ENCODE measurements at places on chromosomes 5 and 9.
A peak's percentile ranks its signal among the peaks of the same experiment; 100 is the strongest.

GRCh38 chr5:17355586-17356346 is 138.3 kb downstream of the BASP1 start:
- no peak for DNase-seq

GRCh38 chr5:108884736-108885135 is 137.0 kb downstream of the FER start:
- no peak for DNase-seq

GRCh38 chr5:2817031-2817603 is 65.6 kb upstream of the IRX2 start:
- peak; percentile 36 for DNase-seq

DNA sequence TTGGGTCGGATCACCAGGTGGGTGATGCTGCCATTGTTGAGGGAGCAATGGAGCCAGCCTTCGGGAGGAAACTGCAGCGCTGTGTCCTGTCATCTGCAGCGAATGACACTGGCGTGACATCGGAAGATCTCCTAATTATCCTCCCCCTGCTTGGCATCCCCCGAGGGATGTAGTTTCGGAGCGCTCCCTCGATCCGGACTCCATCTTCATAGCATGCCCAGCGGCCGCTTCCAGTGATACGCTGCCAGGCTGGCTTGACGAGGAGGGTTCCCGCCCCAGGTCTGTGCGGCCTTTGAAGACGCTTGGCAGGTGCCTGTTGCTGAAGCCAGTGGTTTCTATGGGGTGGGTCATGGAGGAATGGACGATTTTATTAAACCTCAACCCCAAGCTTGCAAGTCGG is 194.9 kb downstream of the MAN2A1 start:
- no peak for DNase-seq

- no peak for DNase-seq
Measured at GRCh38 chr5:59088546-59088945, 505.7 kb downstream of the RAB3C start.

GRCh38 chr5:32713361-32713769 is 2.2 kb downstream of the NPR3 start:
- no peak for DNase-seq

DNA sequence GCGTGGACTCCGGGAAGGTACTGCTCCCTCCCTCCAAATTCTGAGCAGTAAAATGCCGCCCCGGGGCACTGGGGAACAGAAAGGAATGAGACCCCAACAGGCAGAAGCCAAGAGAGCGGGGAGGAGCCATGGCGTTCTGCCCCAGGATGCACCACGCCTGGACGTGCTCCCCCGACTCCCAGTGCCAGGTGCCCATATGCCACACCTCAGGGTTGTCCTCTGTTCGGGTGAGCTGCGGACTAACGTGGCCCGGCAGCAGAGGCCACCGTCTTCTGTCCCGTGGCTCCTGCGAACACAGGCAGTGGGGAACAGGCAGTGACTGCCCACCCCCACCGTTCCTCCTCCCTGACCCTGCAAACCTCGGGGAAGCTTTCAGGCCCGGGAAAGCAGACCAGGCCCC is 4.8 kb downstream of the SURF6 start:
- no peak for DNase-seq

- no peak for DNase-seq
Measured at GRCh38 chr9:84781458-84781857, 111.9 kb downstream of the NTRK2 start.

DNA sequence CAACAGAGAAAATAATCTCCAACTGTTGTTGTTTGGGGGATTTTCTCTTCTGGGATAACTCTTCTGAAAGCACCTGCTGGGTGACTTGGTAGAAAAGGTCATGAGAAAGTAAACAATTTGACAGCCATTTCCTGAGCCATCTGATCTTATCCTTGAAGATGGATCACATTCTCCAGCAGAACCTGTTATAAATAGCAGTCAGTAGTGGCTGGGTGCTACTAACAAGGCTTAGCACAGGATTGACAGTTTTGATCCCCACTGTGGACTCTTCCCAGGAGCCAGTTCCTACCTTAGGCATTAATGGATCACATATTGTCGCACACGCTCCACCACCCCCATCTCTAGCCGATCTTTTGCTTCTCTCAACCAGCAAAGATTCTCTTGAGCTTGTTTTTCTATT is 220.2 kb downstream of the PLK2 start:
- no peak for DNase-seq

- DNase-seq, result no peak
Measured at GRCh38 chr5:33721491-33722200, 170.1 kb downstream of the ADAMTS12 start.

DNA sequence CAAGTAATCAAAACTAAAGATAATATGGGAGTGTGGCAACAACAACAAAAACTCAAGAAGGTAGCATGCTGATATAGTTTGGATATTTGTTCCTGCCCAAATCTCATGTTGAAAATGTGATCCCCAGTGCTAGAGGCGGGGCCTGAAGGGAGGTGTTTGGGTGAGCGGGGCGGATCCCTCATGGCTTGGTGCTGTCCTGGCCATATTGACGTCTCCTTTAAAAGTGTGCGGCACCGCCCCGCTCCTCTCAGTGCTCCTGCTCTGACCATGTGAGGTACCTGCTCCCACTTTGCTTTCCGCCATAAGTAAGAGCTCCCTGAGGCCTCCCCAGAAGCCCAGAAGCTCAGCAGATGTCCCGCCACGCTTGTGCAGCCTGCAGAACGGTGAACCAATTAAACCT is 25.6 kb downstream of the MED27 start:
- DNase-seq, result no peak

GRCh38 chr9:113452113-113452605 is 11.4 kb upstream of the RGS3 start:
- no peak for DNase-seq
